ENCODE measurements at places on chromosomes 12 and 14.

DNA sequence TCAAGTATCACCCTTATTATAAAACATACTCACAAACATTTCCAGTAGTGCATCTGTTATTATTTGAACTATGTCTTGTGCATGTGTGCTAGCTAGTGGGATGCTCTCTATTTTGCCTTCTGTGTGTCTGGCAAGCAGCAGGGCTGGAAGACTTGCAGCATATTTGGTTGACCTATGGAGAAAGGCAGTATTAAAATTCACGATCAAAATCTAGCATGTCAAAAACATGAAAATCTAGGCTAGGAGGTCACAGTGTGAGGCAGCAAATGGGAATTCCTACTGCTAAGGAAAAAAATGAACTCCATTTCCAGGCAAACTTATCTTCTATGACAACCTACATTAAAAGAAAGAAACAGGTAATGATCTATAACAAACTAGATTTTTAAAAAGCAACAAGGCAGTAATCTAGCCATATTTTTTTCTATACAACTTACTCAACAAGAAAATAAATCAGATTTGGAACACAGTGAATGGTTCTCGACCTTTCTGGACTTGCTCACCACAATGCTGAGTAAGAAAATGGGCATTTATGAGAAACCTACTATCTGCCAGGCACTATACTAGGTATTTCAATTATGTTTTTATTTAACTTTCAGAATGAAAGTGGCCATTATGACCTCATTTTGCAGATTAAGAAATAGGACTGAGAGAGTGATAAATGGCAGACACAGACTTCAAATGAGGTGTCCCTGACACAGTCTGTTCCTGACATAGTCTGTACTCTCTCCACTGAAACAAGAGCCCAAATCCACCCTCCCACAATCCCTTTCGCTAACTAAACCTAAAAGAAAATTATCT lies 96.8 kb downstream of the TXNDC16 start:
- no peak for DNase-seq

DNA sequence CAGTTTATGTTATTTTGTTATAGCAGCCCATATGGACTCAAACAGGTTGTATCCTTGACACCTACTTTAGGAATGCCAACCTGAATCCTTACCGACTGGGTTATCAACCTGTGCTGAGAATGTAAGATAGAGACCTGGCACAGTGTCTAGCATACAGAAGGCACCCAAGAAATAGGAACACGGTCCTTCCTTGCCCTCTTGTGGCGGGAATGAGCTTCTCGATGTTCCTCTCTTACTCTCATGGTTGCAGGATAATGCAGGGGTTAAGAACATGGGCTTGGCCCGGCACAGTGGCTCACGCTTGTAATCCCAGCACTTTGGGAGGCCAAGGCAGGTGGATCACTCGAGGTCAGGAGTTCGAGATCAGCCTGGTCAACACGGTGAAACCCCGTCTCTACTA lies 6.5 kb downstream of the C12orf43 start:
- DNase-seq: no peak

DNA sequence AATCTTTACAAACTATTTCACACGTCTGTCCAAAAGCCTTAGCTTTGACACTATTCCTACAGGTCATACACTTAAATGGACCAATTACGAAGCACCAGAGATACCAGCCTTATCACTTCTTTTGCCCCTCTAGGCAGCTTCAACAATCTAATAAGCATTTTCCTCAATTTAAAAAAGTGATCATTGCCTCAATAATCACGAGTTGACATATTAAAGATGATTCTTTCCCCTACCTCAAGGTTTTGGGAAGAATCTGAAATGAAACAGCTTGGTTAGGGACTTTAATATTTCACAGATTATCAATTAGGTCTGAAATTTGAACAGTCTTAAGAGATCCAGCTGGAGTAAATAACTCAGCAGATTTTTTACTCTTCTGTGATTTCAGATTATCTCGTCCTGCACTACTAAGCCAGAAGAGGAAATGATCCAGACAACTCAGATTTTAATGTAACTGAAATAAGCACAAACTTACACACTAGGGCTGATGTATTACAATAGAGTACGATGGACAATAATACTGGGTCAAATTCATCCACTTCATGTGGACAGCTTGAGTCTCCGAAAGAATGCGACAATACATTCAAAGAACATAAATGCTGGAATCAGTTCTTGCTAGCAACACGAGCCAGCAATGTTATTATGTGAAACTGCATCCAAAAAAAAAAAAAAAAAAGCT lies 15.9 kb downstream of the UBE2N start:
- DNase-seq: no peak

DNA sequence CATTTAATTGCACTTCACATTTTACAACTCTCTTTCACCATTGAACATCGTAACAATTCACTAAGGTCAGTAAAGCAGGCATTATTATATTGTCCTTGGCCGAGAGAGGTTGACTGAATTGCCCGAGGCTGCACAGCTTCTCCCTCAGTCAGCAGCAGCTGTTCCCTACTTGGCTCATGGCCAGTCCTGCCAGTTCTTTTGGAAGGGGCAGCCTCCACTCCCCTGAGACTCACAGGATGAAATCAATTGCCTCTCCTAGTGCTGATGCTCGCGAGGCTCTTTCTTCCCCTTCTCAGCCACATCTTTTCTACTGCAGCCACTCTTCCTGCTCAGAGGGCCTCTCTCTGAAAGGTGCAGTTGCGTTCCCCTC lies 79.9 kb upstream of the KCNA1 start:
- DNase-seq: no peak

GRCh38 chr12:124509676-124510300 lies 57.6 kb downstream of the NCOR2 start:
- no peak for DNase-seq

- DNase-seq: no peak
Observed at GRCh38 chr14:34997762-34998161, 15.0 kb downstream of the SRP54 start.

DNA sequence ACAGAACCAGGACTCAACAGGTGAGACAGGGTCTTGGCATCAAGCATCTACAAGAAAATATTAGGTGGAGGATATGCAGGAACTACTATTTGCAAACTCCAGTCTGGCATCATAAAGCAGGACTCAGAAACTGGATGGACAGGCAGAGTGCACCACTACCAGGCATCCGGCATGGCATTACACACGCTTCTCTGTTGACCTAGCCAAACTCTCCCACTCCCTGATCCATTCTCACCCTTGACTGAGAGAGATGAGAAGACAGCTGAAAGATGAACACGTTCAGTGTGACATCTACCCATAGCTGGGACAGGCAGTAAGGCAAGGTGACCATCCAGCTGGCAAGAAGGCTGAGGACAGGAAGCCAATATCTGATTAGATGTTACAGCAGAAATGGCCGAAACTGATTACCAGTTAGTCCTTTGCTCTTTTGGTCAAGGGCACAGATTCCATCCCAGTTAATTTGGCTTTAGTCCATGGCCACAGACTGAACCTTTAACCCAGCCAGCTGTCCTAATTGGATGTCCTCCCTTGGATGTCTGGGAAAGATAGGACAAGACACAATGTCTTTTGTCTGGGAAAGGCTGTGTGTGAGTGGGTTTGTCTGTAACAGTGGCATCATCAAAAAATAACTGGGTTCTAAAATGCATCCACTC lies 71.6 kb downstream of the BBS10 start:
- DNase-seq: no peak

Measured in CD8-positive, alpha-beta memory T cell (primary cell).